Mesenteric fat pad (tissue), 1 donor: ENCODE measurements at places on chromosomes 7 and 10. TPM values are rescaled to one million over a fixed set of nuclear protein-coding genes. Genes with fewer than 3 reads are reported as not detected.

The LHFPL3 gene
- not detected for total RNA-seq

The NME8 gene
- 0.45 TPM for total RNA-seq

The PAX4 gene
- total RNA-seq, result not detected

The PGAM2 gene
- total RNA-seq, result not detected

The DNA2 gene
- 3.8 TPM for total RNA-seq

The WDR86 gene
- total RNA-seq, result 19.4 TPM

The STAG3 gene
- 0.45 TPM for total RNA-seq

The WNT2 gene
- 0.45 TPM for total RNA-seq

The UNCX gene
- total RNA-seq, result not detected

The FAM25G gene
- total RNA-seq, result not detected

The CDNF gene
- total RNA-seq, result 1.4 TPM

The SYT15 gene
- 6.3 TPM for total RNA-seq

The KCNMA1 gene
- total RNA-seq, result 20.6 TPM

The EPHB6 gene
- 6.3 TPM for total RNA-seq

The UCMA gene
- not detected for total RNA-seq

The CRTAC1 gene
- total RNA-seq, result 1.3 TPM

The ERV3-1 gene
- 78.9 TPM for total RNA-seq

The CACNB2 gene
- total RNA-seq, result 0.19 TPM
